Sciatic nerve (tissue), 2 donors: ENCODE measurements at places on chromosomes 7 and 10. TPM values are rescaled to one million over a fixed set of nuclear protein-coding genes. Genes with fewer than 3 reads are reported as not detected.

TEX47 gene
- total RNA-seq = not detected

- no peak for DNase-seq
Measured at GRCh38 chr10:124544711-124545110, 83.1 kb downstream of the LHPP start.

DNA sequence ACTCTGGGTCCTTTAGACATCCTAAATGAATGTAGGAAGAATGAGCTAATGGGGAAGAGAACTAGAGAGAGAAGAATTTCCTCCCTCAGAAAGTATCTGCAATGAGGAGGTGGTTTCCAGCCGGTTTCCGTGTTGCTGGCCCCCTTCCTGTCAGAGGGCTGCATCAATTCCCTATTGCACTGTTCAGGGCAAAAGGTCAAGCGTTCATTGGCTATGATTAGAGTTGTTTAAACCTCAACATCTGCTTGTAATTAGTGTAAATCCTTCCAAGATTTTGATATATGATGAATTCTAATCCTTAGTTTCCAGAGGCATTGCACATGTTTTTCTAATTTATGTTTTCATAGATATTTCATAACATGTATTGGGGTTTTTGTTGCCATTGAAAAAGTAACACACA is 107.3 kb upstream of the SGCE start:
- DNase-seq = no peak

PAPOLB gene
- 0.98 TPM for total RNA-seq

DNA sequence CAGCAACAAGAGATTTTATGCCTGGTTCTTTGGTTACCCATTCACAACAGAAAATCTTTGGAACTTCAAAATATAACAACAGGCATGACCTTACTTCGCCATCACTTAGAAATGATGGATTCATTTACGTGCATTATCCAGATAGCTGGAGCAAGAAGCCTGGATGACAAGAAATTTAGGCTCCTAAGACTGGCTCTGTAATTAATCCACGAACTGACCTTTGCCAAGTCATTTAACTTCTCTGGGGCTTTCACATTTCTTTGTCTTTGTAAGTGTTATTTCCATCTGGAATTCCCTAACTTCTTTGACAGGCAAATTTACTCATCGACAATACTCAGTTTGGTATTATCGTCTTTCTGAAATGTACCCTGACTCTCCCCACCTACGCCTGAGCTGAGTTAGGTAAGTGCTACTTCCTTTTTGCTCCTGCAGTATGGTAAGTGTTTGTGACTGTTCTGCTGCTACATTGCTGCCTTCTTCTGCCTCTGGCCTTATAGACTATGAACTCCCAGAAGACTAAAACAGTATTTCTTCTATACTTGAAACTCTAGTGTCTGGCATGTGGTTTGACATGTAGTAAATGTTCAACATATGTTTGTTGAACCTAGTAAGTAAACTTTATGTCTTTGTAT is 5.5 kb upstream of the MDFIC start:
- no peak for DNase-seq

- DNase-seq = no peak
Measured at GRCh38 chr10:133313192-133313591, 4.5 kb downstream of the ZNF511 start.

- no peak for DNase-seq
Measured at GRCh38 chr7:51121036-51121790, 195.4 kb downstream of the COBL start.
